EH (cell line): ENCODE measurements at places on chromosomes 3 and 15.

- DNase-seq: peak; percentile 43
These were observed 34.0 kb downstream of the ZNF106 start for GRCh38 chr15:42456971-42457370.

DNA sequence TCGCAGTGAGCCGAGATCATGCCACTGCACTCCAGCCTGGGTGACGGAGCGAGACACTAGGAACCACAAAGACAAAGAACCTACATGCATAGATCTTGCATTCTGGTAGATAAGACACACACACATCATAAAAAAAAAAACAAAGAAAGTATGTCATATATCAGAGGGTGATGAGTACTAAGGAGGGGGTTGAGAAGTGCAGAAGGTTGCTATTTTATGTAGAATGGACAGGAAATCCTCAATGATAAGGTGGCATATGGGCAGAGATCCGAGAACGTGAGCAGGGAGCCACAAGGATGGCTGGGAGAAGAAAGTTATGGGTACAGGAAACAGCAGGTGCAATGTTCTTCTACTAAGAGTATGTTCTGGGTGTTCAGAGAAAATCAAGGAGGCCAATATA is 118.8 kb downstream of the MEX3B start:
- no peak for DNase-seq

GRCh38 chr3:193357291-193357690 is 21.3 kb downstream of the ATP13A5 start:
- DNase-seq: no peak

- no peak for DNase-seq
These were observed 411.7 kb downstream of the NAALADL2 start for GRCh38 chr3:175270866-175271265.
